ENCODE measurements at places on chromosomes 16 and 17. TPM values are rescaled to one million over a fixed set of nuclear protein-coding genes. Genes with fewer than 3 reads are reported as not detected.

- DNase-seq = no peak
Measured at GRCh38 chr16:78192734-78193488, 93.5 kb downstream of the WWOX start.

- DNase-seq = no peak
Measured at GRCh38 chr17:66379544-66379943, 77.1 kb downstream of the PRKCA start.

The SLC5A2 gene
- total RNA-seq = 3.0 TPM

DNA sequence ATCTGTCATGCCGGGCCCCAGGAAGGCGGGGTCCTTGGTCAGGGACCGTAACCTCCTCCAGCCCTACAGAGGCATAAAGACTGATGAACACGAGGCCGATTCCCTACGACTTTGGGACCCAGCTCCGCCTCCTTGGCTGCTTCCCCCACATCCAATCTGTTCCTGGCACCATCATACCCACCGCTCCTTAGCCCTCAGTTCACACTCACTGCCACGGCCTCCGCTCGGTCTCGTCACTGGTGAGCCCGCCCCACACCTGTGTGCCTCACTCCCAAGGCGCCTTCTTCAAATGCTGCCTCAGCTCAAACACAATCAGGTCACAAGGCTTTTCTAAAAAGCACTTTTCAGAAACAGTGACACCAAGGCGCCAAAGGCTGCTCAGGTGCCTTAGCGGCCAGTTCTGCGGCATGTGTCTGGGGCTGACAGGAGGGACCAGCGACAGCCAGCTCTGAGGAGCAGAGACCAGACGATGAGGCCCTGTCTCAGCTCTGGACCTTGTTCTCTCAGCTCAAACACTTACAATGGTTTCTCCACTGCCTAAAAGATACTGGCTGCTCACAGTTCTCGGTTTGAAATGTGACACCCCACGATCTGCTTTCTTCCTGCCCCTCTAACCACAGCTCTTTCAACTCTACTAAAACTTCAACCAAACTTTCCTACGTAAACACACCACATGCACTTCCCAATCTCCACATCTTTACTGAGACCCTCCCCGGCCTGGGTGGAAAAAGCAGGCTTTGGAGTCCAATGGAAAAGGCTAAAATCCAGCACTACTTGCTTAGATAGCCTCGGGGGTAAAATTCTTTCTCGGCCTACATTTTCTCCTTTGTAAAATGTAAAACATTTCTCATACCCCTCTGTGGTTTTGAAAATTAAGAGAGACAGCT lies 33.2 kb downstream of the CYB5D2 start:
- DNase-seq = no peak

DNA sequence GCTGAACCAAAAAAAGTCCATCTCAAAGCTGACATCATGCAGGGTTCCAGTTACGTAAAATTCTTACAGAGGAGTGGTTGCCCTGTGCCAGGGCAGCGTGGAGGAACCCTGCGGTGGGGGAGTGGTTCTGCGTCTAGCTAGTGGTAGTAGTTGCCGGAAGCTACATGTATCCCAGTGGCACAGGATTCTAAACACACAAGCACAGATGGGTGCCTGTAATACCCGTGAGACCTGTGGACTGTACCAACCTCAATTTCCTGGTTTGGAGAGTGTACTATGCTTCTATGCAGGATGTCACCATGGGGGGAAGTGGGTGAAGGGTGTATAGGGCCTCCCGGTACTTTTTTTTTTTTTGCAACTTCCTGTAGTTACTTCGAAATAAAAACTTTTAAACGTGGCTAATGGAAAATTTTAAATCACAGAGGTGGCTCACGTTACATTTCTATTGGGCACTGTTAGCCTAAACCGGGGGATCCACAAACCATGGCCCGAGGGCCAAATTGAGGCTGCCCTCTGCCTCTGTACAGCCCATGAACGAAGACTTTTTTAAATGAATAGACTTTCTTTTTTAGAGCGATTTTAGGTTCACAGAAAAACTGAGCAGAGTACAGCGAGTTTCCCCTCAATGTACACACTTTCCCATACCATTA lies 38.5 kb downstream of the TBC1D16 start:
- no peak for DNase-seq

The SLC5A11 gene
- 0.95 TPM for total RNA-seq

DNA sequence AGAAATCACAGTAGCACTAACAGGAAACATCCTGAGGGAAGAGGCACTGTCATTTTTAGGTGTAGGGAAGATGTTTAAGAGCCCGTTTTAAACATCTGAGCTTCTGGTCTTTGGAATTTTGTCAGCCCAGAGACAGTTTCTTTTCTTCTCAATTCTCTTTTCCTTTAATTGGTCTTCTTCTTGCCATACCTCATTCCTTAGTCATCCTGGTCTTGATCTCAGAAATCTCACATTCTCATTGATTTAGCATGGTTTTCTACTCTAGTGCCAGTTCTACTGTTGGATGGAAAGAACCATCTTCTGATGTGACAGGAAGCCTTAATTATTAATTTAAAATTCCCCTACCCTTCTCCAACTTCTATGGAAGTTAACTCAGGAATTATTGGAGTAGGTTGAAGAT lies 25.4 kb downstream of the BMERB1 start:
- no peak for DNase-seq
